Keratinocyte (primary cell): ENCODE measurements at places on chromosomes 4 and X.

DNA sequence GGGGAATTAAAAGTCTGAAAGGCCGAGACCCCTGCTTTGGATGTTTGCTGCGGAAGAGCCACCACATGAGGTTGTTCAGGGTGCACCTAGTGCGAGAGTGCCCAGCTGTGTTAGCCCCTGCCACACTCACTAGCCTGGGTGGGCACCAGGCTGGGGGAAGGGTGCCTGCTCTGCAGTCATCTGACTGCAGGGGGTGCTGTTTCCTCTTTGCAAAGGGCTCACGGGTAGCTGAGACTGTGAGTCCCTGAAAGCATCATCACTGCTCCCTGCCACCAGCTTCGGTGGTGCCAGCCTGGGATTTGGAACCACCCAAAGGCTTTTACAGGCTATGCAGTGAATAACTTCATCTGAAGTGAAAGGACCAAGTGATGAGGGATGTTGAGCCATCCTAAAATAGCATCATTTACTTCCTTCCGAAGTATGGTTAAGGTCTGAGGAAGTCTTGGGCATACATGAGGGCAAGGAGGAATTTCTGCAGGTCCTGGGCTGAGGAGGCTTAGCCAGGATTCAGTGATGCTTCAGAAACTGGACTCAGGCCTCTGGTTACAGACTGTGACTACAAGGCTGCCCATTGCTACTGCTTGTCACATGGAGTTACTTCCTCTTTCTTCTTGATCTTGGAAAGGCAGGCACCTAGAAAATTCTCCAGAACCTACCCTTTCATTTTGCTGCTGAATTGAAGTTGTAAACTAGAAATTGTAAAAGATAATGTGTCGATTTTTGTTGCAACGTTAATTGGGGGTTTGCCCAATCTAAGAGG, 293.2 kb upstream of the PRPS2 start:
- no peak overlapping the region for H3K4me3 ChIP-seq
- H3K27me3 ChIP-seq: no peaks in the 10 kb centered on the region
- no peaks in the 10 kb centered on the region for H3K4me1 ChIP-seq
- H3K27ac ChIP-seq: no peak overlapping the region

GRCh38 chr4:36568575-36568974, 287.2 kb downstream of the DTHD1 start:
- no peaks in the 10 kb centered on the region for H3K4me1 ChIP-seq
- no peak for DNase-seq
- no peaks in the 10 kb centered on the region for H3K36me3 ChIP-seq
- H3K27ac ChIP-seq: no peak overlapping the region

DNA sequence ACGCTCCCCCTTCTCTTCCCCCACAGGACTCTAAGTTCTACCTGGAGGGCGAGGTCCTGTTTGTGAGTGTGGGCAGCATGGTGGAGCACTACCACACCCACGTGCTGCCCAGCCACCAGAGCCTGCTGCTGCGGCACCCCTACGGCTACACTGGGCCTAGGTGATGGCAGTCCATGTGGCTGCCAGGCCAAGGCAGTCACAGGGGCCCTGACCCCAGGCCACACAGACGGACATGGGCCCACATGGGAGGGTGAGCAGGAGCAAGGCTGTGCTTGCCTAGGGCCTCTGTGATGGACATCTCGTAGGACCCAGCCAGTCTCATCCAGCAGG, 10.0 kb upstream of the ADD1 start:
- no peak for DNase-seq
- H3K27me3 ChIP-seq: no peaks in the 10 kb centered on the region
- H3K4me1 ChIP-seq: peaks cover 4% of the 10 kb centered on the region
- H3K4me3 ChIP-seq: no peak overlapping the region
- no peak overlapping the region for H3K27ac ChIP-seq
- no peaks in the 10 kb centered on the region for H3K36me3 ChIP-seq

DNA sequence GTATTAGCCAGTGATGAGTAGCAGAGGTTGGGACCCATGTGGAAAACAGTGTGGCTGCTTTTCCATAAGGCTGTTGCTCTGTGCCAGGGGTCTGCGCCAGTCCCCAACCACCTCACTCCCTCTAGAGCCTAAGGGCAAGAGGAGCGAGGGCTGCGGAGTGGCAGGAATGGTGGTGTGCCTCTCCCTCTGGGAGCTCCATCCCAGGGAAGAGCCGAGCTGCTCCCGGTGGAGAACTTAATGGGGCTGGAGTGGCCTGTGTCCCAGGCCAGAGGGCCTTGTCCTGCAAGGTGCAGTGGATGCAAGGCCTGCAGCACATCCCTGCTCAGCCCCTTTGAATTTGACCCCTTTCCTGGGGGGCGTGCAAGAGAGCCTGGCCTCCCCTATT, 105.4 kb upstream of the GRXCR1 start:
- H3K4me1 ChIP-seq: no peaks in the 10 kb centered on the region
- no peaks in the 10 kb centered on the region for H3K36me3 ChIP-seq
- no peak overlapping the region for H3K27ac ChIP-seq

GRCh38 chr4:184282251-184282713, 64.6 kb upstream of the ENPP6 start:
- no peak for DNase-seq
- no peak overlapping the region for H3K27ac ChIP-seq
- H3K4me3 ChIP-seq: no peak overlapping the region
- H3K36me3 ChIP-seq: no peaks in the 10 kb centered on the region
- H3K27me3 ChIP-seq: no peaks in the 10 kb centered on the region
- H3K4me1 ChIP-seq: peaks cover 13% of the 10 kb centered on the region

DNA sequence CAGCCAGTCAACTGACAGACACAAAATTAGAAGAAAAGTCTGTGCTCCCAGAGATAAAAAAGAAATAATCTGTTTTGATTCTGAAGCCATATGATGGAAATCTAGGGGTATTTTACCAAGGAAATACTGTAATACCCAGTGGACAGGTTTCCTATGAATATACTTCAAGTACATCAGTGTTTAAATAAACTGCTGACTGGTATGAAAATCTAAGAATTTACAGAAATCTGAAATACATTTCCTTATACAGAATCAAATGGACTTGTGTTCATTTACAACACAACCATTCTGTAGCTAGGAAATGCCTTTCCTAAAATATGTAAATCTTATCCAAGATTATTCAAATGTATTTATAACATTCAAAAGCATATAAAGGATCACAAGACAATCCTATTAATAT, 13.4 kb downstream of the YTHDC1 start:
- H3K36me3 ChIP-seq: peaks cover 7% of the 10 kb centered on the region
- H3K4me3 ChIP-seq: no peak overlapping the region
- H3K27ac ChIP-seq: no peak overlapping the region
